Activated T-cell treated with anti-CD3 and anti-CD28 coated beads for 4 hours (primary cell): ENCODE measurements at places on chromosomes 5 and 9.
A peak's percentile ranks its signal among the peaks of the same experiment; 100 is the strongest.

DNA sequence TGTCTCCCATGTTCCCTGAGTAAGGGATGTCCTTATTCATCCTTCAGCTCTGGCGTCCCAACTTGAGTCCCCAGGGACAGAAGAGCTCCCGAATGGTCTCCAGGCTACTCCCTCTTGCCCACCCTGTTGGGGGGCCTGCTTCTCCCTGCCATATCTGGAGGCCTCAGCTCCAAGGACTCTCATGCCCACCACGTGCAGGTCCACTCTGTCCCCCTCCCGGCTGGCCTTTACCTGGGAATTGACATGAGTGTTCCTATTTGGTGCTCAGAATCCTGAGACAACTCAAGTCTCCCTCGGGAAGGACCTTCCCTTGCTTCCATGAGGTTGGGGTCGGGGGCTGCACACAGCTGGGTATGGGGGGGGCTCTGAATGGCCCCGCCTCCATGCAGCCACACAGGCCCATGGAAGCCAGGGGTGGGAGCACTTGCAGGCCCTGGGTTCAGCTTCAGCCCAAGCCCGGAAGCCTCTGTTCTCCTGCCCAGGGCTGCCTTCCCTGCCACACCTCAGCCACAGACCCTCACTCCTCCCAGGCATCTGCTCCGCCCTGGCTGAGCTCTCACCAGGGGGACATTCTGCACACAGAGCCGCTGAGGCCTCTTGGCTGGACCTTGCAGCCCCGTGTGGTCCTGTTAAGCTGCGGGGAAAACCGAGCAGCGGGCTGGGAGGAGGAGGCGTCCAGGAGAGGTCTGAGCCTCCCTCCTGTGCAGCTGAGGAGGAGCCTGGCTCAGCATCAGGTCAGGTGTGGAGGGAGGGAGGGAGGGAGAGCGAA, 121.9 kb downstream of the PHF2 start:
- no peak for DNase-seq

GRCh38 chr9:129032541-129033159, 3.8 kb upstream of the MIGA2 start:
- no peak for DNase-seq

DNA sequence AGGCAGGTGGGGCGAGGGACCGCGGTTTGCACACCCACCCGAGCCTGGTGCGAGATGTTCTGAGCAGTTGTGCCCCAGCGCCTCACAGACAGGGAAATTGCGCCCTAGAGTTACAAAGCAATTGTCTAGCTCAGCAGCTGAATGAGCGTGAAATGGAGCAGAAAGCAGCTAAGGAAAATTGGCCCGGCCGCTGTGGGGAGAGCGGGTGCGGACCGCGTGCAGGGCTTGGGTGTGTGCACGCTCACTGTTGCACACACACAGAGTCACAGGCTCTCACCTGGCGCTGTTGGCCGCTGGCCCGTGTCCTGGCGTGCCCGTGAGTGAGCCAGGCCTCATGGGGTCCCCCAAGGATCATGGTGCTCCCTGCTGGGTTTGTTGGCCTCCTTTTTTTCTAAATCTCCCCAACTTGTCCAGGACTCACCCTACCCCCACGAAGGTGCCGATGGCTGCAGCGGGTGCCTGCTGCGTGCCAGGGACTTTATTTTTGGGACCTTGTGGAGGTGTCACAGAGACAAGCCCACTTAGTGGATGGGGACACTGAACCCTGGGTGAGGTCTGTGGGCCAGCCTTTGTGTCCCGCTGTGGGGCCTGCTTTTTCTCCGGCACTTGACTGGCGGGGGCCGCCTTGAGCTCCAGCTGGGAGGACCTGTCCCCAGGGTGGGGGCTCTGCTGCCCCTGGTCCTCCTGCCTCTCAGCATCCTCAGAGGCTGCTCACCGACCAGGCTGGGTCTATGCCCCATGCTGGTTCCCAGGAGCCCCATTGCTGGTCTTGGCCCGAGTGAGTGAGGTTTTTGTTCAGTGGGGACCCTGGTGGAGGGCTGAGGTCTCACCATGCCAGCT, 5.2 kb downstream of the RXRA start:
- DNase-seq = no peak

DNA sequence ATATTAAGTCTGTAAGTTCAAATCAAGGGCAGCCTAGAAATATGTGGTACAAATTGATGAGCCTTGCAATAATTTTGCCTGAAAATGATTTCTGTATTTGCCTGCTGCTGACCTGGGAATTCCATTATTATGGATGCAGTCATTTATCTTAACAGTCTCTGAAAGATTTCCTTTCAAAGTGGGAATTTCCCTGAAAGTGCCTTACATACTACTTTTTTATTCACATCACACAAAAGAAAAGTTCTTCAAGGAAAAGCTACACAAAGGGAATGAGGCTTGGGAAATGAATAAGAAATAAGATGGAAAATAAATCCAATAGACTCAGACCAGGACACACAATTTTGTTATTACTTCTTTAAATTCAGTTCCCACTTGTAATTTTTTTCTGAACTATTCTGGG, 537.8 kb upstream of the PTGER4 start:
- DNase-seq = no peak

GRCh38 chr5:57429513-57430120, 53.0 kb downstream of the ACTBL2 start:
- DNase-seq = no peak

- DNase-seq = no peak
Measured at GRCh38 chr5:172150514-172151425, 37.3 kb downstream of the STK10 start.

GRCh38 chr5:170000155-170000554, 19.9 kb upstream of the INSYN2B start:
- DNase-seq = no peak

DNA sequence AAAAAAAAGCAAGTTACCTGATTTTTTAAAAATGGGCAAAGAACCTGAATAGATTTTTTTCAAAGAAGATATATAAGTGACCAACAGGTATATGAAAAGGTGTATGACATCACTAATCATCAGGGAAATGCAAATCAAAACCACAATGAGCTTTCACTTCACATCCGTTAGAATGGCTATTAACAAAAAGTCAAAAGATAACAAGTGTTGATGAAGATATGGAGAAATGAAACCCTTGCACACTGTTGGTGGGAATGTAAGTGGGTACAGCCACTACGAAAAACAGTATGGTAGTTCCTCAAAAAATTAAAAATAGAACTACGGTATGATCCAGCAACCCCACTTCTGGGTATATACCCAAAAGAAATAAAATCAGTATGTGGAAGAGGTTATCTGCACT, 134.8 kb downstream of the UGCG start:
- no peak for DNase-seq

DNA sequence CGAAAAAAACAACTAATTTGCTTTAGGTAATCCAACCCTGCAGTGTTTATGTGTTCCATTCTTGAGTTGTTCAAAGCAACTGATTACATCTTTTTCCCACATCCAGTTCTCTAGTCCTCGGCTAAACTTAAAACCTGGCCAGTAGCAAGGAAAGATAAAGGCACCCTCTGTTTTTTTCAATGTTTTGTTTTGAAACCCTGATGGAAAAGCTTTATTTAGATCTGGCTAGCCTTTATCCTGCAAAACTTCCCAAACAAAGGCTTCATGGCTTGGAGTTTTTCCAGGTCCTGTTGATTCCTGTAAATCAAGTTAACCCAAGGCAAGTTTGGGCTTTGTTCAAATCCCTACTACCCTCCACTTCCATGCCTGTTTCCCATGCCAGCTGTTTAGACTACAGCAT, 105.1 kb downstream of the CEMIP2 start:
- no peak for DNase-seq

- no peak for DNase-seq
Measured at GRCh38 chr5:171386006-171386671, 1.5 kb upstream of the NPM1 start.

DNA sequence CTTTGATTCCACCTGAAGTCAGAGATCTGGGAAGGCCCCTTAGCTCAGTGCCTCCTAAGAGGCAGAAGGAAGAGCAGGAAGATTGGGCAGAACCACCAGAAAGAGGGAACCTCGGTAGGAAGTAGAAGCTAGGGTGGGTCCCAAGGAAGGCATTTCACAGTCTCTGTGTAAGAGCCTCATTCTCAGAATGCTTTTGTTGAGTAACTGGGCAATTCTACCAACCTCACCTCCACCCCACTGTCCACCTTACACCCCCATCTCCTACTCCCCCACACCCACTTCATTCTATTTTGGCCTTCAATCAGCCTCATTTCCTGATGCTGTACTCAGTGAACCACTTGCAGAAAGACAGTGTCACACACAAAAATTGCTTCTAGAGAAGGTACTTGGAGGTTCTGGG, 3.5 kb downstream of the HBEGF start:
- DNase-seq = no peak

DNA sequence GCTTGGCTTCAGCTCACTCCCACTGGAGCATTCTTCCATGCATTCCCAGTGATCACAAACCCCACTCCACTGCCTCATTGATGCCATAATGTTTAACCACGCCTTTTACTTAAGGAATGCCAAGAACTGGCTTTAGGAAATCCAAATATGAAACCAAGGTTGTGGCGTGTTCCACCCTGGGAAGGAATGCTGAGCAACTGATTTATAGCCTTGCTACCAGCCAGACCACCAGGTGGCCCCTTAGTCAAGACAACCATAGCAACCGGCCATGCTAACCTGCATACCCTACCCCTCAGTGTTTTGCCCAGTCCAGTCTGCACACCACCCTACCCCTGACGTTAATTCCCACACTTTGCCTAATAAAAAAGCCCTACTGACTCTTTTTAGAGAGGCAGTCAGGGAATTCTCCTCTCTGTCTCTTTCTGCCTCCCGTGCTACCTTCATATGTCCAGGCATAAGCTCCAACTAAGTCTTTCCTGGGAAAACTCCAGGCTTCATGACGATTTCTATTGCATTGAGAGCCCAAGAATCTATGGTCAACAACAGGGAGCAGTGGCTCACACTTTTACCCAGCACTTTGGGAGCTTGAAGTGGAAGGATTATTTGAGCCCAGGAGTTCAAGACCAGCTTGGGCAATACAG, 27.0 kb upstream of the PRRC2B start:
- DNase-seq = no peak

DNA sequence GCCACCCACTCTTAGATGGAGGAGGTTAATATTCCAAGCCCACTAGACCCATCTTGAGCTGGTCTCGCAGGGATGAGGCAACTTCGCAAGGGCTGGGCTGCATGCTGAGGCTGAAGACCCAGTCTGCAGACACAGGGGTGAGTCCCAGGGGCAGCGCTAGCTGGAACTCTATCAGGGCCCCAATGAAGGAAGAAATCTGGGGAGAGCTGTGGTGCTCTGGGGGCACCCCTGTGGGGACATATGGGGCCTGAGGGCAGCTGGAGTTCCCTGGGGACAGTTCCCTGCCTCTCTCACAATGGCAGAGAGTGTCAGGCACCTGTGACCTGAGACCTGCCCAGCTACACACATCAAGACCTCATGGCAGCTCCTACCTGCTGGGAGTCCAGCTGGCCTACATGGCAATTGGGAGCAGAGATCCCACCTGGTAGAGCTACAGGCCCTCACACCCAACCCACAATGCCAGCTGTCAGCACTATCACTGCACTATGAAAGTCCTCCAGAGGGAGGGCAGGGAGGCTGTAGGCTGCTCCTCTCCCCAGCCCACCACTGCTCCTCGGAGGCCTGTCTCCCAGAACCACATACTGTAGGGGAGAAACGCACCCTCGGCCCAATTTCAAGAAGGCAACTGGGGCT, 202.2 kb downstream of the GABBR2 start:
- no peak for DNase-seq

GRCh38 chr5:57010786-57011185, 58.9 kb upstream of the MIER3 start:
- no peak for DNase-seq

- DNase-seq = peak; percentile 42
Measured at GRCh38 chr9:447230-448025, 232.8 kb downstream of the DOCK8 start.

DNA sequence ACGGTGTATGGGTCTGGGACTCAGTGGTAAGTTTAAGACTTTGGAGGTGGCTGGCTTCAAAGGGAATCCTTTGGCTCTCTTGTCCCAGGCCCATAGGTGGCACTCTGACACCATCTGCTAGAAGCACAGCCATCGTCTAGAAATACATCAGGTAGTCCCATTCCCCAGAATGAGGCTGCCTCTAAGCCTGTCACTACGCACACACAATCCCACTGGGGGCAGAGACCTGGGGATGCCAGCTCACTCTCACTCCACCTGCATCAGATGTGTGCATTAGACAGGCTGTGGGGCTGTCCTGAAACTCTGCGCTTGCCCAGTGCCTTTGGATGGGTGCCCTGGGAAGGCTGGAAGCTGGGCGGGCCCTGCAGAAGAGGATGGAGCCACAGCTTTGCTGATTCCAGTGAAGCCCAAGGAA, 127.5 kb upstream of the PANK3 start:
- no peak for DNase-seq

- no peak for DNase-seq
Measured at GRCh38 chr5:102223542-102224477, 72.3 kb downstream of the SLCO4C1 start.

- no peak for DNase-seq
Measured at GRCh38 chr9:84668196-84669012, 1.1 kb upstream of the NTRK2 start.

- DNase-seq = no peak
Measured at GRCh38 chr5:73186976-73187375, 14.0 kb downstream of the TMEM174 start.

- no peak for DNase-seq
Measured at GRCh38 chr5:179904463-179905160, 3.1 kb downstream of the TBC1D9B start.

GRCh38 chr5:115309751-115310370, 13.4 kb upstream of the CCDC112 start:
- no peak for DNase-seq

DNA sequence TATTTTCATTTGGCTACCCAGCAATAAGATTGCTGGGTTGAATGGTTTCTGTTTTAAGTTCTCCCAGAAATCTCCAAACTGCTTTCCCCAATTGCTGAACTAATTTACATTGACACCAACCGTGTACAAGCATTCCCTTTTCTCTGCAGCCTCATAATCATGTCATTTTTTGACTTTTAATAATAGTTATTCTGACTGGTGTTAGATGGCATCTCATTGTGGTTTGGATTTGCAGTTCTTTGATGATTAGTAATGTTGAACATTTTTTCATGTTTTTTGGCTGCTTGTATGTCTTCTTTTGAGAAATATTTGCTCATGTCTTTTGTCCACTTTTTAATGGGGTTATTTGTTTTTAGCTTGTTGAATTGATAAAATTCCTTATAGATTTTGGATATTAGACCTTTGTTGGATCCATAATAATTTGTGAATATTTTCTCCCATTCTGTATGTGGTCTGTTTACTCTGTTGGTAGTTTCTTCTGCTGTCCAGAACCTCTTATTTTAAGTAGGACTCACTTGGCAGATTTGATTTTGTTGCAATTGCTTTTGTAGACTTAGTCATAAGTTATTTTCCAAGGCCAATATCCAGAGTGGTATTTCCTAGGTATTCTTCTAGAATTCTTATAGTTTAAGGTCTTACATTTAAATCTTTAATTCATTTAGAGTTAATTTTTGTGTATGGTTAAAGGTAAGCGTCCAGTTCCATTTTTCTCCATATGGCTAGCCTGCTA, 793.7 kb downstream of the BRINP1 start:
- no peak for DNase-seq

- DNase-seq = no peak
Measured at GRCh38 chr5:136364307-136364706, 1.0 kb downstream of the TRPC7 start.

- no peak for DNase-seq
Measured at GRCh38 chr9:132973713-132974112, 4.8 kb upstream of the GFI1B start.

- DNase-seq = no peak
Measured at GRCh38 chr5:96807075-96807654, 580 bp downstream of the ERAP1 start.
